Ureter (tissue), 1 donor: ENCODE measurements at places on chromosomes 3 and 15. TPM values are rescaled to one million over a fixed set of nuclear protein-coding genes. Genes with fewer than 3 reads are reported as not detected.

Gene GPR160
- total RNA-seq = 62.1 TPM

Gene FANCD2OS
- not detected for total RNA-seq

Gene PPM1M
- total RNA-seq = 16.1 TPM

Gene GOLGA8O
- total RNA-seq = 4.5 TPM

Gene PARP9
- 33.9 TPM for total RNA-seq

Gene C3orf49
- not detected for total RNA-seq

Gene GOLGA8M
- 5.7 TPM for total RNA-seq

Gene GTF2E1
- total RNA-seq = 20.2 TPM

Gene SERINC4
- total RNA-seq = 0.34 TPM

Gene CSTA
- total RNA-seq = 62.3 TPM

Gene PLXNB1
- total RNA-seq = 259 TPM

Gene STRIT1
- total RNA-seq = not detected

Gene ASB7
- total RNA-seq = 12.0 TPM

Gene LIPC
- total RNA-seq = 10.5 TPM

Gene GPR176
- 1.7 TPM for total RNA-seq

Gene GOLGA8S
- 0.65 TPM for total RNA-seq

Gene P3H2
- total RNA-seq = 13.9 TPM

Gene HRG
- total RNA-seq = not detected

Gene LMOD3
- total RNA-seq = 0.13 TPM

Gene HYAL1
- 9.8 TPM for total RNA-seq
